GM06990 (cell line): ENCODE measurements at places on chromosomes 13 and 19.

DNA sequence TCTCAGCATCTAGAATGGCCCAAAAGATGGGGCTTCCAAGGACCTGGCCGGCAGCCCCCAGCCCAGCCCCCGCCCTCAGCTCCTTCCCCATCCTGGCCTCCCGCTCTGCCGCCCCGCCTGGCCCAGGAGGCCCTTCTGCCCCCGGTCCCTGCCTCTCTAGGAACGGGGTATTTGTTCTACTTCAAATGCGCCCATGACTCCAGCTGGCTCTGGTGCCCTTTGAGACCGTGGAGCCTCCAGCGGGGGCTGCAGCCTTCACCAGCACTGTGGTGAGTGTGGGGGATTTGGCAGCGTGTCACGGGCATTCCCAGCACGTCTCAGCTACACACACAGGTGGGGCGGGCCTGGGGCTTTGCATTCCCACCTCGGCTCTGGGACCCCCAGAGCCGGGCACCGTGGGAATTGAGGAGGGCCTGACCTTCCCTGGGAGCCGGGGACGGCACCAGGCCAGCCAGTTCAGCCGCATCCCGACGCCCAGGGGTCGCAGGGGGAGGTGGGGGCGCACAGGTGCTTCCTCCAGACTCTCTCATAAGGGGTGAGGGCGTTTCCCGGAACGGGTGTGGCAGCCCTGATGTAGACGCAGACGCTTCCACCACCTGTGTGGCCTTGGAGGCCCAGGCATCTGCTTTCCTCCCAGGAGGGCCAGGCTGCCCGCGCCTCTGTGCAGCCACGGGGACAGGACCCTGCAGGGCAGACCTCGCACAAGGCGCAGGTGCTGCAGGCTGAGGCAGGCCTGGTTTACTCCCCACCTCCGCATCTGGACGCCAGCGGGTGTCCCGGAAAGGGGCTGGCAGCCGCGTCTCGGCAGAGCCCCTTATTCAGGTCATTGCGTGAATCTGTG lies 947 bp downstream of the ATP4B start:
- no peak for DNase-seq

GRCh38 chr19:58566989-58567388 lies 6.1 kb downstream of the MZF1 start:
- no peak for DNase-seq

GRCh38 chr13:80334597-80335260 lies 6.2 kb downstream of the SPRY2 start:
- no peak for DNase-seq

GRCh38 chr13:60617991-60618733 lies 221.1 kb downstream of the TDRD3 start:
- DNase-seq, result no peak

- no peak for DNase-seq
Measured at GRCh38 chr19:16125737-16126495, 14.2 kb downstream of the RAB8A start.

DNA sequence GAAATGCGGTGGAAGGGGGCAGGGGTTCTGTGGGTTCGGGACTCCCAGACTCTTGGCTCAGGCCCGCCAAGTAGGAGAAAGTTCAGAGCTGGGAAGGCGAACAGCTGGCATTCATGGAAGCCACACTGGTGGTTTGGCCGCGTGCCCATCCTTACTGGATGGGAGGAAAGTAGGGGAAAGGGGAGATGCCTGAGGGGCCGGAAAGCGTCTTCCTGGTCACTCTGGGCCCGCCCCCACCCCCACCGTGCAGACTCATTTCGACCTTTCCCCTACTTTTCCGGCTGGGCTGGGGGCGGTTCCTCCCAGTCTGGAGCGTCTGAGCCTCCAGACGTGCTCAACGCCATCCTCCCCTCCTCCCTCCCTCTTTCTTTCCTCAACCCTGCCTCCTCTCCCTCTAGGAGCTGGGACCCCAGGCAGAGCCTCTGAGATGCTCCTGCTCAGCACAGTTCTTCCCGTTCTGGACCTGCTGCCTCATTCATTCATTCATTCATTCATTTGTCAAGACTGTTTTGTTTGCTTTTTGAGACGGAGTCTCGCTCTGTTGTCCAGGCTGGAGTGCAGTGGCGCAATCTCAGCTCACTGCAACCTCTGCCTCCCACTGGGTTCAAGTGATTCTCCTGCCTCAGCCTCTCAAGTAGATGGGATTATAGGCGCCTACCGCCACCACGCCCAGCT lies 3.5 kb downstream of the ANGPTL4 start:
- no peak for DNase-seq

GRCh38 chr13:21556051-21556450 lies 47.9 kb downstream of the MICU2 start:
- no peak for DNase-seq

- no peak for DNase-seq
Measured at GRCh38 chr19:13794398-13794756, 866 bp upstream of the ZSWIM4 start.

GRCh38 chr13:51781246-51782022 lies 22.5 kb downstream of the DHRS12 start:
- no peak for DNase-seq

- DNase-seq, result no peak
Measured at GRCh38 chr13:66577358-66577757, 652.8 kb downstream of the PCDH9 start.

DNA sequence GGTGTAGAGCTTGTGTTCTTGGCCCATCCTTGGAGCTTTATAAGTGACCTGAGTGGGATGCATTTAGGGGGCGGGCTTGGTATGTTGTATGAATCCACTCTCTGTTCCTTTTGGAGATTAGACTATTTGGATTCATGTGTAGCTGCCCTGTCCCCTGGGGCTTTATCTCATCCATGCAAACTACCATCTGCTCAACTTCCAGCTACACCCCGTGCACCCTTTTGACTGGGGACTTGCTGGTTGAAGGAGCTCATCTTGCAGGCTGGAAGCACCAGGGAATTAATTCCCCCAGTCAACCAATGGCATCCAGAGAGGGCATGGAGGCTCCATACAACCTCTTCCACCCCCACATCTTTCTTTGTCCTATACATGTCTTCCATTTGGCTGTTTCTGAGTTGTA lies 6.1 kb downstream of the CLEC4M start:
- no peak for DNase-seq

GRCh38 chr19:34254046-34254697 lies at the start of gene GARRE1:
GARRE1 (plus strand) TSS chr19:34254554; CDS start chr19:34300474, 45,920 bp downstream.
- peak; percentile 86 for DNase-seq

- DNase-seq, result no peak
Measured at GRCh38 chr19:52142001-52142595, 2.4 kb upstream of the ZNF616 start.
